ENCODE measurements at places on chromosomes 11 and 22.

- no peak for DNase-seq
Observed at GRCh38 chr11:134027671-134028070, 41.2 kb upstream of the JAM3 start.

DNA sequence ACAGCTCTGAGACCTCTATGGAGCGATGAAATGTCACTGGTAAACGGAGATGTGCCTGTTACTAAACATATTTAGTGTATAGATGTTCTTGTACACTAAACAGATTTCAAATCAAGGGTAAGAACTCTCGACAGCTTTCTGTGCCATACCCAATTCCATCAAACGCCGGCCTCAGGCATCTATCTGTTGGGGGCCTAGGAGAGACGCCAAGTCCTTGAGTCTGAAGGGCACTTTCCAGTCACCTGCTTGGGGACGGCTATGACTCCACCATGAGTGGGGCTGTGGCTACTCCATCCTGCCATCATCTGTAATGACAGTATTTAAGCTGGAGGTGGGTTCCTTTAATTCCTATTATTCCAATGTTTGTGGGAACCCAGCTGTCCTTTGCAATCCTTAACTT lies 87.8 kb downstream of the SHANK2 start:
- DNase-seq, result no peak

DNA sequence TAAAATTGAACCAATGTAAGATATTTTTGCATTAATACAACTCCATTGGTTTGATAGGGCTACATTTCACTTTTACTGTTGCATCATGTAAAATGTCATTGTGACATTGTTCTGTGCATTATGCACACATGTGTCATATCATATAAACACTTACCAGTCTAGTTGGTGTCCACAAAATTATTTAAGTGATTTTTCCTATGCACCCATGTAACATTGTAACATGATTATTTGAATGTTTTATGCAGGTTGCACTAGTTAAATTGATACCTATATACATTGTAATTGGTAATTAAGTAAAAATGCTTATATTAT lies 9.6 kb upstream of the BIRC3 start:
- no peak for DNase-seq

- DNase-seq, result no peak
Observed at GRCh38 chr11:70633610-70634009, 235.3 kb downstream of the CTTN start.

DNA sequence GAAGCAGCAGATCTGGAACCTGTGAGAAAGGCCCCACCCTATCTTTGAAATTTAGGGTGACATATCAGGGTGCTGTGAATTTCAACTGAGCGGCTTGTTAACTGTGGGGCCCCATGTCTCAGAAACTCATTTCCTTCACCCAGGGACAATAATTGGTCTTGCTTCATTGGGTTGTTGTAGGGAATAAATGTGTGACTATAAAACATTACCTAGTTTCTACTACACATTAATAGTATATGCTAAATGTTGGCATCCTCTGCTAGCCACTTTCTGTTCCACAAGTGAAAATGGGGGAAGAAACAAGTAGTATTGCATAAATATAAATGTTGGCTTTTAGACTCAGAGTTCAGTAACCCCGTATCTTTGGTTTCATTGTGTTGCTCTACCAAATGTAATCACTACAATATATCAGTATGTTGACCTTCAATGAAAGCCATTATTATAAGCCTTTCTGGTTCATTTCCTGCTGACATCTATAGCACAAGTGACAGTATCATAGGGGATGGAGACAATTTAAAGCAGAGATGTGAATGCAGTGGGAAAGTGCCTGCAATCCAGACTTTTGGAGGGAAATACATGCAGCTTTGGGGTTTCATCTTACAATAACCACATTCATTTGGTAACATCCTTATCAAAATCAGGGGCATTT lies 905.5 kb upstream of the RAG2 start:
- DNase-seq, result no peak

DNA sequence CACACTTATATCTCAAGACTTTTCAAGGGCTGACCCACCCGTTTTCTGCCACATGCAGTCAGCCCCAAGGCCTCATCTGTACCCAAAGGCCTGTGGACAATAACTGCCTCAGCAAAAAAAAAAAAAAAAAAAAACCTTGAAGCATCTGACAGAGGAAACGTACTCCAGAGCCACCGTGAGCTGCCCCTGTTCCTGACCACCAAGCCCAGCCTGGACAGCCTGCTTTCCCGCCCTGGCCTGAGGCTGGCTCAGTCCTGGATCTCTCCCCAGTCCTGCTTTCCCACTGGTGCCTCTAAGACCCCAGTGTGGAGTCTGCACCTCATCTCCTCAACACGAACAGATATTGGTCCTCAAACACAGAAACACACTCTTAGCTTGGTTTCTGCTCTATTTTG lies 66.5 kb downstream of the SLC35F2 start:
- no peak for DNase-seq

DNA sequence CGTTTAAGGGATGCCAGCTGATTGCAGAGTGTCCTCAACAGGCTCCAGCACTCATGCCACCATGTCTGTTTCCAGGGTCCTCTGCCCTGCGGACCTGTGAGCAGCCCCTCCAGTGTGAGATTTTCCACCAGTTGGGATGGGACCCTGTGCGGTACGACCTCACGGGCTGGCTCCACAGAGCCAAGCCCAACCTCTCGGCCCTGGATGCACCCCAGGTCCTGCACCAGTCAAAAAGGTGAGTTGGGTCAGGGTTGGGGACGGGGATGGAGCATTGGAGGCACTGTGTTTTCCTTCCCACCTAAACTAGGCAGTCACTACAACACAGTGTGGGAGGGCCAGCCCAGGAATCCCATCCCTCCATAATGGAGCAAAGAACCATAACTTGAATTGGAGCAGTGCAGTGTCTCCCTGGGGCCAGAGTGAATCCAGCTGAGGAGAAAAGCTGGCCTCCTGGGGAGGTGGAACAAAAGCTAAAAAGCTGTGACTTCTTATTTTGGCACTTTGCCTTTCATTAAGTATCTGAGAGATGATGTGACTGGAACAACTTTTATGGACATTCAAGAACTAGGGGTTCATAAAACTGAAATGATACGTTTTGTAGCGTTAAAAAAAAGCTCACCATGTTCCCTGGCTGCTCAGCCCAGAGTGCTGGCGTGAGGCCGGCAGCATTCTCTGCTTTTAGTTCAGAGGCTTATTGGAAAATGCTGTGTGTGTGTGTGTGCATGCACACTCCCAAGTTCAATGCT lies 101.8 kb downstream of the MYO18B start:
- no peak for DNase-seq

GRCh38 chr11:94144664-94145063 lies 16.0 kb downstream of the PANX1 start:
- no peak for DNase-seq

DNA sequence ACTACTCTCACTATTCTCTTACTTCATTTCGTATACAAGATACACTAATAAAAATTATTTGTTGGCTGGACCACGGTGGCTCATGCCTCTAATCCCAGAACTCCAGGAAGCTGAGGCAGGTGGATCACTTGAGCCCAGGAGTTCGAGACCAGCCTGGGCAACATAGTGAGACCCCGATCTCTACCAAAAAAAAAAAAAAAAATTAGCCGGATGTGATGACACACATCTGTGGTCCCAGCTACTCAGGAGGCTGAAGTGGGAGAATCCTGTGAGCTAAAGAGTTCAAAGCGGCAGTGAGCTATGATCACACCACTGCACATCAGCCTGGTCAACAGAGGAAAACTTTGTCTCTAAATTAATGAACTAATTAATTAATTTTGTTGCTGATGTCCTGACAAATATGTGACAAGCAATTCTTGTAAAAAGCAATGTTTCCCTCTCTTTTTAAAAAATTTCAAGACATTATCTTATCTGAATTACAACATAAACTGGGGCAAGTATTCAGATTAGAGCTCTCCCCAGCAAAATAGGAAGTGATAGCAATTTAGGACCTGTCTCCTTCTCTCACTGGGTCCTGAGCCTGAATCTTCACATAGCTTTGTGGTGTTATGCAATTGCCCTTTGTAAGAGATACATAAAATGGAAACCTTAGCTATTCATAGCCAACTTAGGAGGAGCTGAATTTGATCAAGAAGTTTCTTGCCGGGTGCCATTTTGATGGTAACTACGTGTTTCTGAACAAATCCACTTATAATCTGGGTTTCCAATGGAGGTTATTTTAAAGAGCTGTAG lies 17.6 kb upstream of the TMA7B start:
- no peak for DNase-seq

- DNase-seq, result no peak
Observed at GRCh38 chr11:111976767-111977145, 39.6 kb downstream of the DIXDC1 start.

DNA sequence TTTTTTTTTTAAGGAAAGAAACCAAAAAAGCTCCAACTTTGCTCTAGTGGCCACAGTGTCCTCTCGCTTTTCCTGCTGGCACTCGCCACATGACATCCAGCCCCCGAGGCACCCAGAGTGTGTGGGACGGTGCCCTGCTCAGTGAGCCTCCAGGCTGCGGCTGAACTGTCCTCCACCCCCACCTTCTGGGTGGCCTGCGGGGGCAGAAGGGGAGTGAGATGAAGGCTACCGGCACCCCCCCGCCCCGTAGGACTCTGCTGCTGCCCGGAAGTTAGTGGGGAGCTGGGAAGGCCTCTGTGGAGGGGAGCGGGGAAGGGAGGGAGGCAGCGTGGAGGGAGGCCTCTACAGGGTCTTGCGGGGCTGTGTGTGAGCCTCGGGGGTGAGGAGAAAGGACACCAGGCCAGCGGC lies 264.4 kb downstream of the CTTN start:
- DNase-seq, result no peak

- DNase-seq, result no peak
Observed at GRCh38 chr11:109426442-109427240, 4.7 kb downstream of the C11orf87 start.

DNA sequence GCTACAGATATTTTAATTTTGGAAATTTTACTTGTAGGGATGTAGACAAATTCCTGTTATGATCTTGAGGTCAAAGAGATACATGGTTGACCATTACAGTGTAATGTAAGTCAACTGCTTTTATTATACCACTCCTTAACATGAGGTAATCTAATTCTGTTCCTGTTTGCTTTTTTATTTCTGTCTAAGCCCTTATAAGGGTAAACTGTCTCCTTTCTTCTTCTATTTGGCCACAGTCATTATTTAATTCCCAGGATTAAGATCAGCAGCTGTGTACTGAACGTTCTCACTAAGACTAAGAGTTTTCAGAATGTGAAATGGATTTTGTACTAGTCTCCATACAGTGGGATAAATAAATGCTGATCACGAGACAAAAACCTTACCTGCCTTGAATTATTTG lies 32.8 kb downstream of the C2CD3 start:
- DNase-seq, result no peak

- no peak for DNase-seq
Observed at GRCh38 chr11:10379022-10379421, 74.1 kb downstream of the ADM start.

DNA sequence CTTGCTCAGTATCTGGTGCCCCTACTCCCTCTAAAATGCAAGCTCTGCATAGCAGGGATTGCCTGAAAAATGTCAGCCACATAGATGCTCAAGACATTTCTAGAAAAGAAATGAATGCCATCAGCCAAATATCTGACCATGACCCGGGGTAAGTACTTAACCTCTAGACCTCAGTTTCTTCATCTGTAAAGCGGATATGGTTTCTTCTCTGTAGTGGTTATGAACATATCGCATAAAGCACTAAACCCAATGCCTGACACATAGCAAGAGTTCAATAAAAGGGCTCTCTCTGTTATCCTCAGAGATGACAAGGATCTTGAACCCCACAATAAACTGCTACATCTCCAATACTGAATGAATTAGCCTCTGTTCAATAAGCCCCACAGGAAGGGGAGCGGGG lies 122.6 kb downstream of the ABTB2 start:
- DNase-seq, result no peak

DNA sequence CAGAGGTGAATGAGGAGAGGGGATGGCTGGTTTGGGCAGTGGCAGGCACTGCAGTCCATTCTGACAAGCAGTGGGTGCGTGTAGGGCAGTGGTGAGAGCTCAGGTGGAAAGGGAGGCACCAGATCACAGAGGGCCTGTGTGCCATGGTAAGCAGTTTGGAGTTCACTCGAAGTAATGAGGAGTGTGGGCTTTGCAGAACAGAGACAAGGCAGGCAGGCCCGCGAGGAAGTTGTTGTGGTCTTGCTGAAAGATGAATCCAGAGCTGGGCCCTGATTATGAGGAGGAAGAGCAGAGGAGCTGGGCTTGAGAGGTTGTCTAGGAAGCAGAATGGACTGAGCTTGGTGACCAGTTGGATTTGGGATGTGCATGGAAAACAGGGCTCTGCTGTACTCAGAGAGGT lies 1.6 kb upstream of the DNAJB13 start:
- no peak for DNase-seq

- no peak for DNase-seq
Observed at GRCh38 chr11:60859616-60860250, 4.0 kb upstream of the PTGDR2 start.

- DNase-seq, result no peak
Observed at GRCh38 chr11:126587541-126587940, 232.1 kb downstream of the ST3GAL4 start.

DNA sequence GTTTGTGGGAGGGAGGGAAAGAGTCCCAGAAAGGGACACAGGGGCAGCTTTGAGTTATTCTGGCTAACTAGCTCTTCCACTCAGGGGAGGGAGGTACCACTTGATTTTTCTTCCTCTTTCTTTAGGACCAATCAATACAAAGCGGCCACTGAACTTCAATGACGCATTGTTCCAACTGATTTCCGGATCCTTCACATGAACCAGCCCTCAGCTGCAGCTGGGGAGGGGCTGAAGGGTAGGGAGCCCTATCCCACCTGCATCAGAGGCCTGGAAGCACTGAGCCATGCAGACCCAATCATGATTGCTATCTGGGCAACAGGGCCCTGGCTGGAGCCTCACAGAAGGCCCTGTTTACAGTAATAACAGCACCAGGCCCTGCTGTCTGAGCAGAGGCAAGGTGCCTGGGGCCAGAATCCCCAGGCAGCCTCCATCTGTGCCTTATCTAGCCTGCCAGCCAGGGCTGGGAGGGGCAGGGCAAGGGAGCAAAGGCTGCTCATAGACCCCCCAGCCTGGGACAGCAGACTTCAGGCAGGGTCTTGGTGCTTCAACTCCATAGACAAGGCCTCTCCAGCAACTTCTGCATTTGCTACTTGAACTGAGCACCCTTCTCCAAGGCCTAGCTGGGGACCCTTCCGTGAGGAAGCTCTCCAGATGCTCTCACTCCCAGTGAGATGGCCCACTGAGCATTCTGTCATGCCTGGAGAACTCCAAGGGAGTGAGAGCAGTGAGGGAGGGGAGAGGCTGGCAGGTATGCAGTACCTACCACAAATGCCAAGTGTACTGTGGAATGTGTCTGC lies 22.5 kb downstream of the CLPB start:
- no peak for DNase-seq

- no peak for DNase-seq
Observed at GRCh38 chr11:122271745-122272144, 155.7 kb upstream of the BLID start.

GRCh38 chr11:78715639-78716311 lies 141.1 kb upstream of the NARS2 start:
- no peak for DNase-seq

- DNase-seq, result no peak
Observed at GRCh38 chr11:7591107-7591894, 77.5 kb downstream of the PPFIBP2 start.

- no peak for DNase-seq
Observed at GRCh38 chr11:15687342-15687741, 572.6 kb downstream of the INSC start.

GRCh38 chr22:39923696-39924095 lies 22.8 kb downstream of the GRAP2 start:
- DNase-seq, result no peak

GRCh38 chr11:22807855-22808570 lies 21.6 kb downstream of the SVIP start:
- DNase-seq, result no peak
